Midbrain (tissue), 1 donor: ENCODE measurements at places on chromosomes 5 and 9.

DNA sequence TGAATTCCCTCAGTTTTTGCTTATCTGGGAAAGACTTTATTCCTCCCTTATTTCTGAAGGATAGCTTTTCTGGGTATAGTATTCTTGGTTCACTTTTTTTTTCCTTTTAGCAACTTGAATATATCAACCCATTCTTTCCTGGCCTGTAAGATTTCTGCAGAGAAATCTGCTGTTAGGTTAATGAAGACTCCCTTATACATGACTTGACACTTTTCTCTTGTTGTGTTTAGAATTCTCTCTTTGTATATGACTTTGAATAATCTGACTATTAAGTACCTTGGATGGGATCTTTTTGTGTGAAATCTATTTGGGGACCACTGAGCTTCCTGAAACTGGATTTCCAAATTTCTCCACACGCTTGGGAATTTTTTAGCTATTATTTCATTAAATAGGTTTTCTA lies 55.0 kb upstream of the CDK5RAP2 start:
- DNase-seq: no peak

DNA sequence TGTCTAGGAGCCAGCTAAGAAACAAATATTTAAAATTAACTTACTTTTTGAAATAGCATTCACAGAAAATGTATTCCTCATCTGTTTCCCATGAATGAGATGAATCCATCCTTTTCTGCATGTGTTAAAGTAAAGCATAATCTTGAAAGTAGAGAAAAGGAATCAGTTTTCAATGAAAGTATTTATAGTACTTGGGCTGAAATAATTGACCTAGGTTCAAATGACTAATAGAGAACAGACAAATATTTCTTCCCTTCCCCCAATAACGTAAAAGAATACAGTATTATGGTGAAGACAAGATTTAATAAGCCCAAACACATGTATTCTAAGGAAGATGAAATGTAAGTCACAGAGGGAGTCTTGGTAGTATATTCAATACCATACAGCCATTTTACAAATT lies 403.5 kb downstream of the ZNF608 start:
- no peak for DNase-seq

GRCh38 chr5:17951392-17952169 lies 317.3 kb downstream of the TAF11L14 start:
- no peak for DNase-seq

DNA sequence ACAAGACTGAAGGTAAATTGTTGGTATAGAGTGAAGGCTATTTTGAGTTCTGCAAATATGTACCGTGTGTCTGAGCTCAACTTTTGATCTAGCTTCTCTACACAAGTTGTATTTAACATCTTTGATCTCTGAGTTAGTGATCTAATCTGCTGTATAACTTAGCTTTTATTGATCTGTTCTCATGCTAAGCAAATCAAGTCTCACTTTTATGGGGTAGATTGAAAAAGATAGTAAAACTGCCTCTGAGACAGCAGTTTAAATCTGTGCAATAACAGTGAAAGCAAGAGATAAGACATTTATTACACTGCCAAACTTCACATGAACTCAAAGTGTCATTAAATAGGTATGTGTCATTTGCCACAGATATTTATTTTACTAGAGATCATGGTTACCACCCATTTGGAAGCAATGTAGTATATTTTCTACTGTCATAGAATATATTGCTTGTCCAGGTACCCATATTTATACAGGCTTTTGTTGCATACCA lies 477.3 kb downstream of the ISL1 start:
- no peak for DNase-seq

DNA sequence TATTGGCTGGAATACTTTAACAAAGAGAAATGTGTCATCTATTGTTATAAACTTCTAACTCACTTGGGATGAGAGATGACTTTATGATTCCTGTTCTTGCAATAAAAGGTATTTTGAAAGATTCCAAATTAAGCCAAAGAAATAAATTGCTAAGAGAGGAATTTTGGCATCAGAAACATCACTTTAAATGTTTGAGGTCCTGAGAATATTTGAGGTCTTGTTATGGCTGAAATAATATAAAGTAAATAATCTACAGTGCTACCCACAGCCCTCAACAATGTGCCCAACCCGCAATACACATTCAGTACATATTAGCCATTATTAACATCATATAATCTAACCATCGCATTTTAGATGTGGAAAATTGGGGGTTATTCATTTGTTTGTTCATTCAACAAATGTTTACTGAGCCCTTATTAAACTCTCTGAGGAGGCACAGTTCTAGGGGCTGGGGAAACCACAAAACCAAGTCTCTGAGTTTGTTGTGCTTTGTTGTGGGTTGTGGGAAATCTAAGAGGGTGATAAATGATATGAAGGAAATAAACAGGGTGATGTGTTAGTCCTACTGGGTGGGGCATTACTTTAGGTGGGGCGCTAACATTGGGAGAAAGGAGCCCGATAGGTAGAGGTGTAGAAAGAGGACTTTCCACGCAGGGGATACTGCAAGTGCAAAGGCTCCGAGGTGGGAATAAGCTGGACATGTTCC lies 135.2 kb upstream of the CLINT1 start:
- no peak for DNase-seq

DNA sequence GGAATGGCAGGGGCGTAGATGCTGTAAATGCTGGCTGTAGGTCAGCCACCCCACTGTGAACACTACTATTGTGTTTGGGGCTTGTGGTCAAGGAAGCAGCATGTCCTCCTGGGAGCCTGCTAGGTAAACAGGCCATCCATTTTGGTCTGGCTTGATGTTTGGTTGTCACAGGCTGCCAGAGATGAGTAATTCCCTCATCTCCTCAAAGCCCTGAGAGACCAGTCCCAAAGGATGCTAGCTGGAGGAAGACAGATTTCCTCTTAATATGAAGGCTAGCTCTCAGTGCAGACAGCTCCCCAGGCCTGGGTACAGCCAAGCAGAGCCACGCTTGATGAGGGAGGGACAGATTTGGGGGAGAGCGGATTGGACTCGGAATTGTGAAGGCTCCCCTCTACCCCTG lies 72.5 kb upstream of the MAP1B start:
- no peak for DNase-seq

DNA sequence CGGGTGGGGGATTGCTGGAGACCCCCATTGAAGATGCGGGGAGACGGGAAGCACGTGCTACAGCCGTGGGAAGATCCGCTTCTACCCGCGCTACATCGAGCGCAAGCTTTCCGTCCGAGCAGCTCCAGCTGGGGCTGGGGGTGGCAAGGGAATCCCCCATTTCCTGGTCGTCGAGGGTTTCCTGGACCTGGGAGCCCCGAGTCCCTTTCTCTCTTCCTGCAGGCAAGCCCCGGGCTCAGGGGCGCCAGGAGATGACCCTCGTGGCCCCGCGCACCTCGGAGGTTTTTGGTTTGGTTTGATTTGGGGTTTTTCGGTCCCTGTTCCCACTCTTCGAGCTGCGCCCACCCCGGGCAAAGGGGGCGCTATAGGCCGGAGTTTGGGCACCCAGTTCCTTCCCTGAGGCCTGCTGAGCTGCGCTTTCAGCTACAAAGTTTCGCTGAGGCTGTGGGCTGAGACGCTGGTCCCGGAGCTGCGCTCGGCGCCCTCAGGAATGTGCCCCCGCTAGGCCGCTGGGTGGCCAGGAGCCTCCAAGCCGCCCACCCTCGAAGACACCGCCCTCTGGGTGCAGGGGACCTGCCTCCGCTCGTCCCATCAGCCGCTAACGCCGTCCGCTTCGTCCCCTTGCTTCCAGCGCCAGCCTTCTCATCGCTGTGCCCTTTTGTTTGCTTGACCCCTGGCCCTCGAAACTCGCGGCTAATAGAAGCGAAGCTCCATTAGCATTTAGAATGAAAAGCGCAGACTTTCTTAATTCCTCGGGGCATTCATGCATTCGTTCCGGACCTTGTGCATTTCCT lies 2.9 kb downstream of the NR4A3 start:
- no peak for DNase-seq

DNA sequence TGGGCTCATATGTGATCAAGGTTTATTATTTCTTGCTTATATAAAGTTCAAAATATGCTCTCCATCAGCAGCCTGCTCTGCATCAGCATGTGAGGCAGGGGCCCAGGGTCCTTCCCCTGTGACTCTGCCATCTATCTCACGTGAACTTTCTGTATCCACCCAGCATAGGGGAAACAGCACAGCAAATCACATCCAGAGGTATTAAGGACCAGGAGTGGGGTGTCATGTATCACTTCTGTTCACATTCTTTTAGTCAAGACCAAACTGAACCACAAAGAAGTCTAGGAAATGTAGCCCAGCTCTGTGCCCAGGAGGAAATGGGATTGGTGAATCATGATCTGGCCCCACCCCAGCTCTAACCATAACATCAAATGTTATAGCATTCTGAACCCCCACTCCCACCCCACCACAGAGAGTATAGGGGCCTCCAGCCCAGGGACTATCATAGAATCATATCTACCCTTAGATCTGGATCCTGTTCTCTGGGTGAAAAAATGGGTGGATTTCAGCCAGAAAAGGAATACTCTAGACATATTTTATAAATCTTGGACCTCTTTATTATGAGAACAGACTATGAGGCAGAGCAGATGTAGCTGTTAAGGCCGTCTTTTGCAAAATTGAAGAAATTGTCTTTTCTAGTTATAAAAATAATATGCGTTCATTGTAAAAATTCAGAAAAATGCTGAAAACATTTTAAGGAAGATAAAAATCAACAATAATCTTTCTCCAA lies 473.7 kb downstream of the ARHGEF28 start:
- DNase-seq: no peak

DNA sequence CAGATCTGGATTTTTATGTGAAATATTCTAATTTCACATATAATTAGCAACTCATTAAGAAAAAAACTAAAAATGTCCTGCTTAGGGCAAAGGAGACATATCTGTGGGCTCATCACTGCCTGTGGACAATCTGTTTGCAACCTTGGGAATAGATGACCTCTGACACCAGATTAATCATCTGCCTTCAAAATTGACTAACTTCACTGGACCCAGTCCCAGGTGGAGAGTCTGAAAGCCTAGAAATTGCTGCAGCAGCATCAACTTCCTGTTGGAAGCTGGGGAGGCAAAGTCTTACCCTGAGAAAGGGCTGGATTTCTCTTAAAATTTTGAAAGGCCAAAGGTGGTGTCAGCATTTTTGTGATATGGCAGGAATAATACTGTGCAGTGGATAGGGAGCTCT lies 76.3 kb upstream of the TNC start:
- DNase-seq: no peak

GRCh38 chr9:113979343-113980127 lies 98.6 kb downstream of the AMBP start:
- no peak for DNase-seq

- DNase-seq: no peak
These were observed 219.6 kb downstream of the PLK2 start for GRCh38 chr5:58240322-58240721.

DNA sequence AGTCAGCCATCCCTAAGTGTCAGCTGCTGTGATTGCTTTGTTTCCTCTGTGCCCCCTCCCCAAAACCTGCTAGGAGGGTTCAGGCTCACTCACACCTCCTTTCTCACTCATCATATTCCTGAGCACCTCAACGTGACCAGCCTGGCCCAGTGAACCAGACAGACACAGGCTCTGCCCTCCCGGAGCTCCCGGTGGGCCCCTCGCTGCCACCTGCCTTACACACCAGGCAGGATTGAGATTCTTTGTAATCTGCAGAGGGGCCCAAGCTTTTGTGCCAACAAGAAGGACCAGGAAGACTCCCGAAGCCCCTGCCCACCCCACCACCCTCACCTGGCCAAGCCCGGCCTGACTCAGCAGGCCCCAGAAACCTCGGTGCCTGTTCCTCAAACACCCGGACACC lies 87.8 kb downstream of the NTNG2 start:
- DNase-seq: no peak

DNA sequence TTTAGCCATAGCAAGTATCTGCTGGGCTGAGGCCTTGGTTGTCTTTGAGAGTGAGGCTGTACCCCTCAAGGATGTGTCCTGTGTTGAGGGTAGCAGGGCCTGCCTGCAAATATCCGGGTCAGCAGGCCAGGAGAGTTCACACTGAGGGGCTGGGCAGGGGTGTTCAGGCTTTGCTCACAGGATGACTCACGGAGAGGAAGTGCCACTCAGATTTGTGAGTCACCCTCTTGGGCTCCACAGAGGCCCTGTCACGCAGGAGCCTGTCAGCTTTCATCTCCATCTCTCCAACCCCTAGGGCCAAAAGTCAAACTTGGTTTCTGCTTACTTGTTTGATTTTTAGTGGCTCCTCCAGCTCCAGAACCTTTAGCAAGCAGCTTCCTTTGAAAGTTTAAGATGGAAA lies 211.5 kb downstream of the SEC61B start:
- no peak for DNase-seq

- DNase-seq: peak; percentile 37
These were observed 79.1 kb downstream of the LHFPL2 start for GRCh38 chr5:78569441-78569840.

GRCh38 chr9:123335193-123335985 lies 20.6 kb upstream of the CRB2 start:
- no peak for DNase-seq

GRCh38 chr5:156037151-156037909 lies 289.6 kb upstream of the SGCD start:
- no peak for DNase-seq

GRCh38 chr9:13109781-13110180 lies 169.7 kb downstream of the MPDZ start:
- DNase-seq: no peak

- DNase-seq: no peak
These were observed 667.2 kb downstream of the BRINP1 start for GRCh38 chr9:118701985-118702384.

DNA sequence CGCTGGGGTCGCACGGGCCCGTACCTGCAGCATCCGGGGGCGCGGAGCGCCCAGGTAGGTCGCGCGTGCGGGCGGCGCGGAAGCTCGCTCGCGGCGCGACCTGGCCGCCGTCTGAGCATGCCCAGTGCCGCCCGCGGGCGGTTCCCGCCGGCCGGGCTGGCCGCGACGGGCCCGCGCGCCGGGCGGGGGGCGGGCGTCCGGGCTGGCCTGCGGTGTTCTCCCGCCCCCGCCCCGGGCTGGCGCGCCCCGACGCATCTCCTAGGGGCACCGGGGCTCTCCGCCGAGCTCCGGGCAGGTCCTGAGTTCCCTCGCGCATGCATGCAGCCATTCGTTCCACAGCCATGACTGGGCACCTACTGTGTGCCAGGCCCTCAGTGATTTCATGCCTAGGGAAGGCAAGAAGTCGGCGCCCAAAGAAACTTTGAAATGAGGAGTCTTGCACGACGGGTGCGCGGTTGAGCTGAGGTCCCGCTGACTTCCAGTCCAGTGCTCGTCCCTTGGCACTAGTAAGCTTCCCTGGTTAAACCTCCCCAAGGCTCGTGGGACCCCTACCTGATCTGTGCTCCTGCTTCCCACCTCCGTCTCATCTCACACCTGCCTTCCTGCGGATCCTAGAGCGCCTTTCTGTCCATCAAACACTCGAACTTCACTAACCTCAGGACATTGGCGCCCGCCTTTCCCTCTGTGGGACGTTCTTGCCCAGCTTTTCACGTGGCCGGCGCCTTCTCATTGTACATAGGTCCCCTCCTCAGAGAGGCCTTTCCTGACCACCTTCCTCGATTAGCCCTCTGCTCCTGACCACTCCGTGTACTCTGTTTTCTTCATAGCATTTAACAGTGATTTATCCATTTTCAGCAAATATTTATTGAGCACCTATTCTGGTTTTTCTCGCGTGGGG lies at the start of gene PTPN3:
TSS of gene PTPN3 (minus strand) at position 113 of the 898 bp plus-strand sequence. CDS start 34,873 bp downstream, outside the sequence.
- no peak for DNase-seq
